ENCODE measurements at places on chromosomes 2 and 18.

DNA sequence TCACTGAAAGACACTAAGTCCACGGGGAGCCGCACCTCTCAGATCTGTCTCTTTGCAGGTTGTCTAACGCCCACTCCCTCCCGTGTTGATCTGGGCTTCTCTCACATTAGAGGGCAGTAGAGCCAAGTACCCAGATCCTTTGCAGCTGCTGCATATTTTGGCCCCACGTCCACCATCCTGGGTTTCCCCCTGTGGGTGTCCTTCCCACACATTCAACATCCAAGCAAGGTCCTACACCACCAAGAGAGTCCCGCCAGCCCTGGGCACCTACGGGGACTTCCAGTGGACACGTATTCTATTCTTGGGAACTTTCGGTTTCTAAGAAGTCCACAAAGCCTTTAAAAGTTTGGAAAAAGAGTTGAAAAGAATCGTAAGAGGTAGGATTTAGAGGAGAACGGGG lies 116.6 kb downstream of the ATL2 start:
- no peak for DNase-seq

GRCh38 chr18:58793361-58793760 lies 71.3 kb upstream of the ZNF532 start:
- no peak for DNase-seq

DNA sequence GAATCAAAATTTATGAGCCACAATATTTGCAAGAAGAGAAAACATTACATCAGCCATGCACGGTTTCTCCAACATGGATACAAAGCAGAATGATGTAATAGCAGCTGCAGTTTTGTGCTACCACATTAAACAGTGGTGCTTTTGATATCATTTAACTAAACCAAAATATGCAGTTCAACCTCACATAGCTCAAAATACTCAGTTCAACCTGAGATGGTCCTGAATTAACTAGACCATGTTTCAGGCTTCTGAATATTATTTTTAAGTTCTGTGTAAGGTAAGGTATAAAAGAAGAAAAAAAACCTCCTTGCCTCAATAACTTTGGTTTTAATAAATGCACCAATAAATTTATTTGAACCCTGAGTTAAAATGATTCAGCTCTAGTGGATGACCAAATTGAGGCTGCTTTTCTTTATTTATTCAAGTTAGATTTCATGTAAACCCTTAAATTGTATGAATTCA lies 18.8 kb upstream of the TSPYL6 start:
- DNase-seq = no peak

DNA sequence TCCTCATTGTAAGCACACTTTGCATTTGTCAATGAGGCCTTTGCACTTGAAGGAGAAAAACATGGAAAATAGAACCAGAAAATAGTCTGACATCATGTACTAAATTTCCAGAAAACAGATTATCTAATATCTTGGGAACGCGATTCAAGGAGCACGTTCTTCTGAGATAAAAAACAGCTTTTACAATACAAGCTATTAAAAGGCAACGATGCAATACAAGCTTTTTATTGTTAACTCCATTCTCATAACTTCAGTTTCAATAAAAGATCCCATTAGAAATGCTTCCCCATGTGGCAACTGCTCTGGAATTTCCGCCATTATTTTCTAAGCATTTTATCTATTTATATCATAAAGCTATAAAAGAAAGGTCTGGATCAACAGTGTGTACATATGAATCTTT lies 40.3 kb downstream of the NRXN1 start:
- DNase-seq = no peak

DNA sequence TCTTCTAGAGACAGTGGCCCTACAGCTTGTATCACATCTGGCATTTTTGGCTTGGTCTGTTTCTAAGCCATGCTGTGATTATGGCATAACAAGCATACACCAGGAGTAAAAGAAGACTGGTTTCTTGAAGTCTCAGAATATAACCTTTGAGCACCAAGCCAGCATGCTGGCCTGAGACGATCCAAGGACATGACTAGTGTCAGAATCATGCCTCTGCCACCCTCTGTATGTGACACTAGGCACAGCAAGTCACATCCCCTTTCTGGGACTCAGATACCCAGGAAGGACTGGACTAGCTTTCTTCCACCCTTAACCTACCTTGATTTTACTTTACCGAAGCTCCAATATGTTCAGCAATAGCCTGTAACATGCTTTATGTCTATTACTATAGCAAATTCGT lies 345.5 kb downstream of the SETBP1 start:
- no peak for DNase-seq

- no peak for DNase-seq
Observed at GRCh38 chr2:103605071-103605780, 843.4 kb downstream of the TMEM182 start.

- no peak for DNase-seq
Observed at GRCh38 chr18:47881752-47882455, 48.6 kb downstream of the SMAD2 start.

- no peak for DNase-seq
Observed at GRCh38 chr2:240482141-240482540, 46.7 kb downstream of the GPC1 start.

GRCh38 chr2:69358914-69359313 lies 28.1 kb downstream of the GFPT1 start:
- DNase-seq = no peak

GRCh38 chr2:175064797-175065196 lies 59.6 kb upstream of the CHN1 start:
- DNase-seq = no peak

- no peak for DNase-seq
Observed at GRCh38 chr2:143426296-143426695, 297.1 kb downstream of the ARHGAP15 start.

DNA sequence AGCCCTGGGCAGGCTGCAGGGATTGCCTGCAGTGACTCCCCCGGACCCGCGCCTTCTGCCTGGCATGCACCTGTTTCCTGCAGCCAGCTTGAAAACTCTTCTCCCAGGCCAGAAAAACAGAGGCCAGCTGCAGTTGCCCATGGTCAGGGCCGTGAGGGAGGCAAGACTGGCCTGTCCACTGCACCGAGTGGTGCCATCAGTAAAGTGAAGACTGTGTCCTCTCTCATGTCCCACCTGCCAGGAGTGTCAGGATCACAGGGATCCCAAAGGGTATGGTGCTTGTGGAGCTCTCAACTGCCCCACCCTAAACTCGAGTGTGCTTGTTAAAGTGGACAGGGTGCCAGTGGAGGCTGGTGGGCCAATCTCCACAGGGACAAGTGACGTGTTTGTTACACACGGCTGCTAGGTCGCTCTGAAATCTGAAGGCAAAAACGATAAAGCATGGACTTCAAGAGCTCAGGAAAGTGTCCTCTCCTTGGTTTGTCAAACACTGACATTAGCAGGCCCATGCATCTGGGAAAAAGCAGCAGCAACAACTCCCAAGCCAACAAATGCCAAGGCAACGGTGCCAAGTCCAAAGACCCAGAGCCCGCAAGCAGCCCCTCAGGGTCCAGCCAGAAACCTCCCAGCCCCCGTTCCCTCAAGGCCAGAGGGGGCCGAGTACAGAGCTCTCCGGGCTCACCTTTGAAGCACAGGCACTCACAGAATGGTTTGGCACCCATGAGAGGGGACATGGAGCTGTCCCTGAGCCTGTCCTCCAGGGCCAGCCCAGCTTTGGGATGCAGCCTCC lies 213.2 kb downstream of the HDAC4 start:
- DNase-seq = no peak

DNA sequence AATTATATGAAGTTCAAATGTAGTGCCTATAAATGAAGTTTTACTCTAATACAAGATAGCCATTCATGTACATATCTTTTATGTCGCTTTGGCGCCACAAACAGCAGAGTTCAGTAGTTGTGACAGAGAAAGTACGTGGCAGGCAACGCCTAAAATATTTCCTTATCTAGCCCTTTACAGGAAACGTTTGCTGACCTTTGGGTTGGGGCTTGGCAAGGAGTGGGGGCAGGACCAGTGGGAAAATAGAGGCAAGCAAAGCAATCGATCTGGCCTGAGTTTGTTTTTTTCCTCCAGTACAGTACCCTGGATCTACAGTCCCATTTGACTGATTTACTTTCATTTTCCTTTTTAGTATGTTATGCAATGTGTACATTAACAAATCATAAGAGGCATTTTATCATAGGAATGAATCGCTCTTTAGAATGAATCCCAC lies 13.1 kb downstream of the CCDC68 start:
- no peak for DNase-seq

- DNase-seq = no peak
Observed at GRCh38 chr2:27290549-27290948, 8.3 kb downstream of the TRIM54 start.

GRCh38 chr2:37802899-37803379 lies 122.1 kb upstream of the RMDN2 start:
- no peak for DNase-seq

DNA sequence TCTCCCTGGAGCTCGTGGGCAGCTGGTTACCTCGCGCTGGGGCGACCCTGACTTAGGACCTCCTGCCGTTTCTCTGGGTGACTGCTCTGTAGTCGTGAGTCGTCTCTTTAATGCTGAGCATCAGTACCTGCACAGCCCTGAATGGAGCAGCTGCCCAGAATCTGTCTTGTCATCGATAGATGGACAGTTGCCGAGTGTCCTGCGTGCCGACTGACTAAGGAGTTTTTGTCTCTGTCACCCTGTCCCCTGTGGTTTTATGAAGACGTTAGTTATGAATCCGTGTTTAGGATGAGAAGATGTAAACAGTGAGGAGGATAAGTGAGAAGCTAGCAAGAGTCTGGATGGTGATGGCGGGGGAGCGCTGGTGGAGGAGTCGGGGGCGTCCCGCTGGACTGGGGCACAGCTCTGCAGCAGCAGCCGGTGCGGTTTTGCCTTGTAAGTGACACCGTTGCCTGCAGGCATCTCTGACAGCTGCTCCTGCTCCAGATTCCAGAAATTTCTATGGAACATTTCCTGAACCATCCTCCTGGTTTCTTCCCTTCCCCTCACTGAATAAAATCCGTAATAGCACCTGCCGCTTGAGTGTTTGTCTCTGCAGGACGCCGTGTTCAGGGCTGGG lies 13.3 kb downstream of the AGAP1 start:
- no peak for DNase-seq

DNA sequence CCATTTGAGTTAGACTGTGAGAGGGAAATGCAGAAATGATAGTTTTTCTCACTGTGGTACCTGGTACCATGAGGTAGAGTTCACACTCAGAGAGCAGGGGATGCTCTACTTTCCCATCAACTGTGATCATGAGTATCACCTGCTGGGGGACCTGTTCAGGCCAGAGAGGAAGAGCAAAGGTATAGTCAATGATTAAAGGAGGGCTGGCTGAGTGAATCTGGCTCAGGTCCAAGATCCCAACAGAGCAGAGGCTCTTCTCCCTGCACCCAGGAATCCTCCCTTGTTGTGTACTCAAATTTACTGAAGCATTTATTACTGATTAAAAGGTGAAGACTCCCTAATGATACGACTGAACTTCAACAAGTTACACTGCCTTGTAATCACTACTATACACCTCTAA lies 104.6 kb upstream of the CHRNA1 start:
- no peak for DNase-seq

- DNase-seq = no peak
Observed at GRCh38 chr18:79844999-79845563, 47.3 kb downstream of the KCNG2 start.

GRCh38 chr2:54083445-54083844 lies 32.0 kb upstream of the ACYP2 start:
- no peak for DNase-seq

- DNase-seq = no peak
Observed at GRCh38 chr2:213091765-213092164, 59.6 kb downstream of the IKZF2 start.

- no peak for DNase-seq
Observed at GRCh38 chr2:219087361-219087760, 26.6 kb upstream of the IHH start.

DNA sequence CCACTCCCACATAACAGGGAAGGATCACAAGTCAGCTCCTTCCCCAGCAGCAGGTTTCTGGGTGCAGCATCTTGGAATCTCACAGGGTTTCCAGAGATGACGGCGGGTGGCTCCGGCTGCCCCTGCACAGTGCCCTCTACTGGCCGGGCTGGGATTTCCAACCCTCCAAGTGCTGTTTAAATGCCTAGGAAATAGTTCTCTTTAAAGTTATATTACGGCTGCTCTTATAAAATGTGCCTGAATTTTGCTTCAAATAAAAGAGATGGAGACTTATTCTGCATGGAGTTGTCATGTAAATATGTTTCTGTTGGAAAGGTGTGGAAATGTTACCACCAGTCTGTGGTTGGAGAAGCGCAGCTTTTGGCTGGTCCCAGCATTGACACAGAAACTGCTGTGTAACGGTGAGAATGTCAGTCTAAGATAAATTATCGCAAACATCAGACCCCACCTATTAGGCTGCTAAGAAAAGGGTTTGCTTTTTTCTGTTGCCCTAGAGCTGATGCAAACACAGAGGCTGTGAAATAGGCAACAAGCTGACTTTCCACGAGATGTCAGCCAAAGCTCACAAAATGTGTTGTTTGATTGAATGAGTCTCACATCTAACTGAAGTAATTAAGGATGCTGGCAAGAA lies 3.3 kb upstream of the HJURP start:
- DNase-seq = no peak

DNA sequence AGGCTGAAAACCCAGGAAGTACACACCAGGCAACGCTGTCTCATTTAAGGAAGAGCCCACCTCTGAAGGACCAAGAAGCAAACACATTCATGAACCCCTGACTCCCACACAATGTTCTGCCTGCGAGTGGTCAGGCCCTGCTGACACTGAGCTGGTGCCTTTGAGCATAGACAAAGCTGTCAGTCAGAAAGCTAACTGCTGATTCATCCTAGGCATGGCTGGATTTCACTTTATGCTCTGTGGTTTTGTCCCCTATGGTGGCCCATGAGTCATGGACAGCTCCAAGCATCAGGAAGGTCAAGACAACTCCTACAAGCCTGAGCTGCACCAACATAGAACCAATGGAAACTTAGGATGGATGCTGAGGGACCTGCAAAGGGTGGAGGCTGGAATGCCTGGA lies 78.9 kb downstream of the UXS1 start:
- no peak for DNase-seq

DNA sequence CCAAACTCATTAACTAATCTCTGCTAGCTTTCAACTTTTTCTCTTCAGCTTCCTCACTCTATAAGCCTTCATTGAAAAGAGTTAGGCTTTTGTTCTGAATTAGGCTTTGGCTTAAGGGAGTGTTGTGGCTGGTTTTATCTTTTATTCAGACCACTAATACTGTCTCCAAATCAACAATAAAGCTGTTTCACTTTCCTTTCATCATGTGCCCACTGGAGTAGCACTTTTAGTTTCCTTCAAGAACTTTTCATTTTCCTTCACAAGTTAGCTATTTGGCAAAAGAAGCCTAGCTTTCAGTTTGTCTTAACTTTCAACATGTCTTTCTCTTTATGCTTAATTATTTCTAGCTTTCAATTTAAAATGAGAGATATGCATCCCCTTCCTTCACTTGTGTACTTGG lies 271.7 kb upstream of the FSIP2 start:
- no peak for DNase-seq

Data from NCI-H1092 (cell line).